ENCODE measurements at places on chromosomes 2 and 18.

GRCh38 chr2:227813562-227814353 lies at the start of gene CCL20:
TSS of gene CCL20 (plus strand) at chr2:227813842. CDS start at chr2:227813912, 70 bp downstream.
- DNase-seq: no peak

GRCh38 chr18:25229081-25229480 lies 122.9 kb downstream of the ZNF521 start:
- DNase-seq: no peak

- DNase-seq: no peak
Observed at GRCh38 chr2:84223191-84223590, 235.9 kb downstream of the SUCLG1 start.

DNA sequence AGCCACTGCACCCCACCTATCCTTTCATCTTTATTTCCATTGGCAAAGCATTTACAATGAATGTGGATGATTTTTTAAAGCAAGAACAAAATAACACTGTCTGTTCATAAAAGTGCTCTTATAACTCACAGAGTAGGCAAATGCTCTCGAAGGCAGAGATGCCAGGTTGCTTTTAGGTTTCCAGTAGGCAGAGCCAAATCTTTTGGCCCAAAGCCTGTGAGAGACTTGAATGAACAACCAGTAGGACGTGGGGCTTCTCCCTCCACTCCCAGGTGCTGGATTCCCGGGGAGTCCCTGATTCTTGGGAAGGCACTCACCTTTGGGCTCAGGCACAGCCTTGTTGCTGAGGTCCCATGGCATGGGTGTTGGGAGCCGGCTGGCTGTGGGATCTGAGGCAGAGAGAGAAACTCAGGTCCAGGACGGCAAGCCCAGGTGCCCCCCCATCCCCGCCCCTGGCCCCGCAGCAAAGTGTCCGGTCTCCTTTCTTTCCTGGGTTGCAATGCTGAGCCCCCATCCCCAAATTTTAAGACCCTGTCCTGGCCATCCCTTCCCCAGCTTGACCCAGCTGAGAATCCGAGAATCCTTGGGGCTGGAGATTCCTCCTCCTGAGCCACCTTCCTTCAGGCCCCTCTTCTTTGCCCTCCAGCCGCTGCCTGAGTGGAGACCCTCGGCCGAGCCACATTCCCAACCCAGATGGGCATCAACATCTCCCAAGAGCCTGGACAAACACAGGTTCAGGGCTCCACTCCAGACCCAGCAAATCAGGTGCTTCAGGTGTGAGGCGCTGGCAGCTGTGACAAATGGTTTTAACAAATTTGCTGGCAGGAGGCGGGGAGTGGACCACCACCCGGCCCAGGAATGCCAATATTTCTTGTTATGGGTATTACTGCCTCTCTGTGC lies 5.8 kb downstream of the NEURL3 start:
- DNase-seq: no peak

DNA sequence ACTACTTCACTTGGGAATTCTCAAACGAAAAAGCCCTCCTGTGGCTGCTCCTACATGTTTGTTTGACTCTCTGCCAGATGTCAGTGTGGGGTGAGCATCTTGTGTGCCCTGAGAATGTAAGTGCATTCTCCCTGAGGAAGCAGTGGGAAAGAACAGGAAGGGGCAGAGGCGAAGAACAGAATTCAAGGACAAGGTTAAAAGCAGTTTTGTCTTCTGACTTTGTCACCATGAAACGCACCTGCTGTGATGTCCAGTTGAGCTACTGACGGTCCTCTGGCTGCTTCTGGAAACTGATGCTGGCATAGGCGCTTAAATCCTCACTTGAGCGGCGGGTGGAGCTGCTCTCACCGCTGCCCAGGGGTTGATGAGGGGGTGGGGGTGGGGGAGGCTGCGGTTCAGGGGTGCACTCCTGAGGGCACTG lies 4.9 kb downstream of the IRS1 start:
- no peak for DNase-seq

- no peak for DNase-seq
Observed at GRCh38 chr2:5433855-5434254, 258.3 kb upstream of the SOX11 start.

- no peak for DNase-seq
Observed at GRCh38 chr2:17648581-17648980, 105.0 kb downstream of the SMC6 start.

- no peak for DNase-seq
Observed at GRCh38 chr2:169693360-169693759, 845 bp downstream of the CFAP210 start.

- no peak for DNase-seq
Observed at GRCh38 chr18:43825768-43826167, 548.5 kb upstream of the SYT4 start.

DNA sequence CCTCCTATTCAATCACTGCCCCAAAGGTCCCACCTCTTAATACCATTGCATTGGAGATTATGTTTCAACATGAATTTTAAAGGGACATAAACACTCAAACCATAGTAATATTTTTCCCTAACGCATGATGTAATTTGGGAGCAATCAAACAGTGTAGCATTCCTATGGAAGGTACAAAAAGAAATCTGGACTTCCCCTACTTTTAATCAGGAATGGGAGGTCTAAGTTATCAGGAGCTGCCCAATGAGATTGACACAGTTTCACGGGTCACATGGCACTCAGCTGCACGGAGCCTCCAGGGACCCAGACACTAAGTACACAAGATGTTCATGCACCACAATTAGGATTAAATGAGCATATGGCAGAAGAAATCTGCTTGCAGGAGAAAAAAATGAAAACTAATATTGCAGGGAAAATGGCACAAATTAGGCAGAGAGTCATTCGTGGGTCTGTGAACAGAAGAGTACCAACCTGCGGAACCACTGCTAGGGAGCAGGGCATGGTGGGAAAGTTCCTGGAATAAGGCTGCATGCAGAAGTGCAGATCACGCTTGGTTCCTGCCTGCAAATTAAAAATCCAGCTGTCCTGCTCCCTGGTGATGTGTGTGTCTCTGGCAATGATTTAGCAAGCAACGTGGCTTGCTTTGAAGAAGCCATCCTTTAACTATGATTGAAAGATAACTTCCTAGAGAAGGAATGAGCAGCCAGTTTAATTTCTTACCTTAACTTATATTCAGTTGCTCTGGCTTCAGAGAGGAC lies 326.6 kb upstream of the ID2 start:
- no peak for DNase-seq

GRCh38 chr2:159272156-159272555 lies 14.3 kb downstream of the WDSUB1 start:
- no peak for DNase-seq

DNA sequence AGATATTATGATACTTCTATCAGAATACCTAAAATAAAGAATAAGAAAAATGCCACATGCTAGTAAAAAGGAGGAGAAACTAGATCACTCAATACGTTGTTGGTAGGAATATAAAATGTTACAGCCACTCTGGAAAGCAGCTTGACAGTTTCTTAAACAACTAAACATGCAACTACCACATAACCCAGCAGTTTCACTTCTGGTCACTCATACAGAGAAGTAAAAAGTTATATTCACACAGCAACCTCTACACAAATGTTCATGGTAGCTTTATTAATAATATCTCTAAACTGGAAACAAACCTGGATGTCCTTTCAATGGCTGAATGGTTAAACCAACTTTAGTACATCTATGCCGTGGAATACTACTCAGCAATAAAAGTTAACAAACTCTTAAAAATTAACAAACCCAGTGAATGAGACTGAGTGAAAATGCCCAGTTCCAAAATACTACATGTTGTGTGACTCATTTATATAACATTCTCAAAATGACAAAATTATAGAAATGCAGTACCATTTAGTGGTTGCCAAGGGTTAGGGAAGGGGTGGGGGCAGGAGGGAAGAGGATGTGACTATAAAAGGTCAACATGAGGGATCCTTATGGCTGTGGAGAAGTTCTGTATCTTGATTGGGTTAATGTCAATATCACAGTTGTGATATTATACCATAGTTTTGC lies 124.1 kb downstream of the MMADHC start:
- DNase-seq: no peak

GRCh38 chr2:216850665-216851322 lies 9.1 kb downstream of the TNP1 start:
- DNase-seq: no peak

- DNase-seq: no peak
Observed at GRCh38 chr2:125837128-125837527, 818.8 kb upstream of the GYPC start.
